HAP-1 (cell line): ENCODE measurements at places on chromosomes 5 and 9.

DNA sequence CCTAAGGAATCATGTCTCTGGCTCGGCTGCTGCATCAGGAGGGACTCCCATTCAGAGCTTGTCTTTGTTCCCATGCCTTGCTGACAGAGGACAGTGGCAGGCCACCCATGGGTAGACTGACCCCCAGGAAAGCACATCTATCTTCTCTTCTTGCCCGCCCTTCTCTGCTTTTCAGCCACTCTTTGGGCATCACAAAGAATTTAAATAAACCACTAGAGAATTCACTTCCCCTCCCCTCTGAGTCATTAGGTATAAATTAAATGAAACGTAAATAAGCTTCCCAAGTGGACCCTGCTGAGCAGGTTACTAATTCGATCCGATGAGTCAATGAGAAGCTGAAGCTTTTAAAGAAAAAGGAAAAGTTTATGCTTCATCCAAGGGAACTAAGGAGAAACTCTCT lies 97.0 kb downstream of the DRD1 start:
- no peak for DNase-seq

GRCh38 chr9:113368982-113369854 lies 7.6 kb downstream of the HDHD3 start:
- no peak for DNase-seq

DNA sequence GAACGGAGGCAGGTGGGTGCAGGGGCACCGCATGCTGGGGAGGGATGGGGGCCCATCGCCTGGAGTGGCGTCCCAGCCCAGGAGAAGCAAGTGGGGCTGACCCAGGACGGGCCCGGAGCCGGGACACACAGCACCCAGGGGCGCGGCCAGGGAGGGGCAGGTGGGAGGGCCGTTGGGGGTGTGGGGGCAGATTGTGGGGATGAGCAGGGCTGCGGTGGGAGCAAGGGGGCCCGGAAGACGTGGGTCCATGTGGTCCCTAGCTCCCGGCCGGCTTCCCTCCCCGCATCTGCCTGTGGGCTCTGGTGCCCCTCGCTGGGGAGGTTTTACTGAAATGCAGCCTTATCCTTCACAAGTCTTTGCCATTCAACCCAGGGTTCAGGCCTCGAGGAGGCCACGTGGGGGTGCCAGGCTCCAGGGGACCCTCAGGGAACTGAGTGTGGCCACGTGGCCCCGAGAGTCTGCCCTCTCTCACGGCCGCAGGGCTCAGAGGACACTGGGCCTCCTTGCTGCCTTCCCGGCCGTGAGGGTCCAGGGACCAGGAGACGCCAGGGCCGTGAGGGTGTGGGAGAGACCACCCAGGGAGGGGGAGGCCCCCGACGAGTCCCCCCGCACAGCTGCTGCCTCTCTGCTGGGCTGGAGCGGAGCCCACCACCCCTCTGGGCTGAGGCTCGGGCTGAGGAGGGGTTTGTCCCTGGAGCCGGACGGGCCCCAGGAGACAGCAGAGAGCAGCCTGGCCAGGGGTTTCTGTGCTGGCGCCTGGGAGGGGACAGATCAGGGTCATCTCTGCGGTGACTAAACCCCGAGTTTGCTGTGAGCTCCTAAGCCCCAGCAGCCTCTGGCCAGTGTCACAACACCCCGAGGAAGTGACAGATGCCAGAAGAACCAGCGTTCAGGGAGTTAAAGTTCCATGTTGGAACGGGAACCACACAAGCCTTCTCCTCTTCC lies 35.2 kb downstream of the SLC9A3 start:
- no peak for DNase-seq

DNA sequence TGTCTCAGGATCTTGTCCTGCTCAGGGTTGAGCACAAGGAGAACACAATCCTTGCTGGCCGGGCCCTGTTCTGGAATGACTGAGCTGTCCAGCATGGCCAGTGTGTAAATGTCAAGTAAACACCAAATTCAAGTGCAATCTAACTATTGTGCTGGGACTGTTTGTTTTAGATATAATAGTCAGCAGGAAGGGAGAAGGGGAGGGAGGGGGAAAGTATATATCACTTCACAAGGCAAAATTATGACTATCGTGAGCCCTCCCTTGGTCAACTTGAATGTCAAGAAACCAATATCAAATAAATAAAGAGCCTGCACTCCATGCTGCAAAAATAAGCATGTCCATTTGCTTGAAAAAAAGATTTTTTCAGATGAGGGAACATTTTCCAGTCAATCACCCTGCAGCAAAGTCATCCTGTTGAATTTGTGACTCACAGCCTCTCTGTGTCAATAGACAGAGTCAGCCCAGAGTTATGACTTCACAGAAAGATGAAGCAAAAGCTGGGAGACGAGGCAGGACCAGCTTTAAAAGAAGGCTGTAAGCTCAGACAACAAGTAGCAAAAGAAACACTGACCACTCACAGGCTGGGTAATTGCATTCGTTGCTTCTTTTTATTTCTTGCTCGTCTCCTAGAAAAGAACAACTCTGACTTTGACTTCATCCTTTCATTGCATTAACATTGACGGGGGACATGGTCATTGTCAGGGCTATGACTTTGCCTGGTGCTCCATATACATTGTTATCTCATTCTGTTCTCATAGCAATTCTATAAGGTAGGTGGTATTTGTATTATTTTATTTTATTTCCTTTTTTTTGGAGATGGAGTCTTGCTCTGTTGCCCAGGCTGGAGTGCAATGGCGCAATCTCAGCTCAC lies 15.3 kb upstream of the KLF4 start:
- DNase-seq = no peak

- no peak for DNase-seq
These were observed 8.9 kb upstream of the FOXB2 start for GRCh38 chr9:77010527-77010926.

- no peak for DNase-seq
These were observed 100.0 kb downstream of the KIAA1958 start for GRCh38 chr9:112586599-112587155.

DNA sequence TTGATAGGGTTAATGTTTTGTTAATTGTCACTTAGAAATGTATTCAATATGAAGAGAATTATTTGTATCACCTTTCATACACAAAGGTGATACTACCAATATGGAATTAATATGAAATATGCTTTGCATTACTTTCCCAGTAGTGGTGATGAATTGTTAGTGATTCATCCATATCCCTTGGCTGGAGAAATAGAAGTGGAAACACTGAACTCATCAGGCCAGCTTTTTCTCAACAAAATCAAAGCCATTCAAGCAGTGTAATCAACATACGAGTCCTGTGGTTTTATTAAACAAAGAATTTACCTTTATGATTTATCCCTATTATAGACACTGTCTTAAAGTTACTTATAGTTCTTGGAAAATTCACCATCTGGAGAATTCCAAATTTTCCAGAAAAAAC lies 264.0 kb upstream of the MEF2C start:
- DNase-seq = no peak

- DNase-seq = no peak
These were observed 39.7 kb downstream of the ZNF366 start for GRCh38 chr5:72467461-72467860.

DNA sequence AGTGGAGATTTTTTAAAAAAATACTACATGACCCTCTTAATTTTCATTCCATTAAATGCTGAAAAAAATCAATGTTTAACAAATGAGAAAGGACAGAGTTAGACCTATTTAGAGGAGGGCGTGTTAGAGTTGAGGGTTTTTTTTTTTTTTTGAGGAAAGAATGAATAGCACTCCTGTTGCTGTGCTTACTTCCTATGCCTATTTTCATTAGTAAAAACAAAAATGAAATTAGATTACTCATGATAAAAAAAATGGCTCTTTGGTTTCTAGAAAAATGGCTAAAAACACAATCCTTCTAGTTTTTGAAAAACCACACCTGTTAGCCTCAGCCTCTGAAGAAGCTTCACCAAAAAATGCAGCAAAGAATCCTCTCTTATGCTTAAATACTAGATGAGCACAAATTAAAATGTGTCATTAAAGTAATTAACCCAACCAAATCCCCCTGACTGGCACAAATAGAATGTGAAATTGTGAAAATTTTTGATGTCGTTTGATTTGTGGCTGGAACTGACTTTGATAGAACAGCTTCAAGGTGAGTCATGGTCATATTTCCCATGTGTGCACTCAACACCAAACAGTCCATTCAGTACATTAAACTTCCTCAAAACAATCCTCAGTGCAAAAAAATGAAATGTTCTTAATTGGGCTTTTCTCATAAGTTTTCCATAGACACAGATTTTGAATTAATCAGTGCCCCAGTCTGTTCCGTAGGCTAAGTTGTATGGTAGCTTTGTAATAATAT lies 98.0 kb downstream of the MACIR start:
- DNase-seq = no peak

DNA sequence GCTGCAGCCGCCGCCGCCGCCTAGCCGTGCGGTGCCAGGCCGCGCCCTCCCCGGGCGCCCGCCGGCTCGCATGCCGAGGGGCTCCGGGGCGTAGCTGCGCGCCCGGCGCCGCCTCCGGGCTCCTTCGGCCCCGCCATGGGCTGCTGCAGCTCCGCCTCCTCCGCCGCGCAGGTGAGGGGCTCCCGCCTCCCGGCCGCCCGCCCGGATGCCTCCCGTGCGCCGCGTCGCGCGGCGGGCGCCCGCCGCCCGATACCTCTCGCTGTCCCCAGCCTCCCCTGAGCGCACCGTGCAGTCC lies 230 bp downstream of the SLC44A1 start:
- DNase-seq = no peak

DNA sequence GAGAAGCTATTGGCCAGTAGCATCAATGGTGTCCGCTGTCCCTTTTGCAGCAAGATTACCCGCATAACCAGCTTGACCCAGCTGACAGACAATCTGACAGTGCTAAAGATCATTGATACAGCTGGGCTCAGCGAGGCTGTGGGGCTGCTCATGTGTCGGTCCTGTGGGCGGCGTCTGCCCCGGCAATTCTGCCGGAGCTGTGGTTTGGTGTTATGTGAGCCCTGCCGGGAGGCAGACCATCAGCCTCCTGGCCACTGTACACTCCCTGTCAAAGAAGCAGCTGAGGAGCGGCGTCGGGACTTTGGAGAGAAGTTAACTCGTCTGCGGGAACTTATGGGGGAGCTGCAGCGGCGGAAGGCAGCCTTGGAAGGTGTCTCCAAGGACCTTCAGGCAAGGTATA lies 10.8 kb downstream of the TRIM32 start:
- no peak for DNase-seq

DNA sequence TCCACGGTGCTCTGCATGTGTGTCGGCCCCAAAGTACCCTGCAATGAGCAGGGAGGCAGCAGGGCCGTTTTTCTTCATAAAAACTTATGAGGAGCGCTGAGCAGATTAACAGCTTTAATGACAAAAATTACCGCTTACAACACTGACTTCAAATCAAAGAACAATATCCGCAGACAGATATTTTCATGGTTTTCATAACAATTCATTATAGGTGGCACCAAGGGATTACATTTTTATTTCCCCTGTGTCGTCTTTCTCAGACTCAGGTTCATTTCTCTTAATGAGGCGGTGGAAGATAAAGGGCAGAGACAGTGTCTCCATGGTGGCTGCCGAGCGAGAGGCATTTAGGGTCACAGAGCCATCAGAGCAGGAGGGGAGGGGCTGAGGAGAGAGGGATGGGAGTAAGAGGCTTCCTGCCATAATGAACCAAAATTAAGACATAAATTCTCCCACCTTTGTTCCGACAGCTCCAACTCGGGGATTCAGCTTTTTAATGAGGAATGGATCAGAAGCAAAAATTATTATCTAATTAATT lies 240.7 kb upstream of the CLINT1 start:
- DNase-seq = no peak

GRCh38 chr9:132673355-132673754 lies 3.1 kb downstream of the GTF3C4 start:
- DNase-seq = no peak

DNA sequence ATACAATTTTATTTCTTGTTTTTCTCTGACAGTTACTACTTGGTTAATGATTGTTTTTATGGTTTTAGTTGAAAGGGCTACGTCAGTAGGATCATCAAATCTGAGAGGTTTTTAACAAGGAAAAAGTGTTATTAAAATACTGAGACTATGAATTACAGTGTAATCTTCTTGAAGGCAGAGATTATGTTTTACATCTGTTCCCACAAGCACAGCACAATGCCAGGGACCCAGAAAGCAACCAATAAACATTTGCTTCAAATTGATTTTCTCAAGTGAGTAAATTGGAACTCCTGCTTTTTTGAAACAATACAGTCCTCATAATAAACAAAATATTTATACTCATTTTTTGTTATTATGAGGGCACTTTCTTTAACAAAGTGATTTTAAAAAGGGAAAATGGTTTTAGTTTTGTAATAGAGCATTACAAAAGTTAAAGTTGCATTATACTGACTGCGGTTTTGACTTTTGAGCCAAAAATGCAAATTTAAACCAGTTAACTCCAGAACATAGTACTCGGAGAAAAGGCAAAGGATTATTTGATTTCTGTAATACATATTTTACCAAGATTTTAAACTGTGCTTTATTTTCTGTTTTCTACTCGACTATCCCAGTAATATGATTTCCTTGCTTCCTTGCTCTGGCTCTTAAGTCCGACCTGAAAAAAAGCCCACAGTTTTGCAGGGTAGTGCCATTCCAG lies 176.9 kb downstream of the GDNF start:
- no peak for DNase-seq

- DNase-seq = no peak
These were observed 212.5 kb upstream of the IER5L start for GRCh38 chr9:129390541-129390940.

- DNase-seq = no peak
These were observed 74.4 kb downstream of the ASTN2 start for GRCh38 chr9:117340422-117340821.

DNA sequence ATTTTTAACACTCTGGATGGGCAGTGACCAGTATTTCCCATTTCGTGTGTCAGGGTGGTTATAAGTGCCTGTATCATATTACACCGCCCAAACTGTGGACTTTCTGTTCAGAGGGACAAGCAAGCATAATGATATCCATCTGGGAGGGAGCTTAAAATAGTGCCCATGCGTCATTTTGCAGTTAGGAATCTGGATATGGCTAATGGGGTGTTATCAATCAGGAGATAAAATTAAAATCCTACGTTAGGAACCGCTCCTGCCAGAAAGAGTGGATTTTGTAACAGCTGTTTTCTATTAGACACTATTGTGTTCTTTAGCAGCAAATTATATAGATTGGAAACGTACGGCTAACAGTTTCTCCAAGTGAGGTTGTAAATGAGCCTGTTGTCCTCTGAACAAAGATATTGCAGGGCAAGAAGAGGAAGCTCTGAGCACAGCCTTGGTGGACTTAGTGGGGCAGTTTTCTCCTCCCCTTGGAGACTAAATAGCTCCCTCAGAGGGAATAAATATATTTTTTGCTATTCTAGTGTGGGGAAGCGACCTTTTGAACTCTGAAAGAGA lies 160.4 kb downstream of the SPATA31D1 start:
- no peak for DNase-seq
